AG10803 (cell line): ENCODE measurements at places on chromosomes 12 and 14.
A peak's percentile ranks its signal among the peaks of the same experiment; 100 is the strongest.

DNA sequence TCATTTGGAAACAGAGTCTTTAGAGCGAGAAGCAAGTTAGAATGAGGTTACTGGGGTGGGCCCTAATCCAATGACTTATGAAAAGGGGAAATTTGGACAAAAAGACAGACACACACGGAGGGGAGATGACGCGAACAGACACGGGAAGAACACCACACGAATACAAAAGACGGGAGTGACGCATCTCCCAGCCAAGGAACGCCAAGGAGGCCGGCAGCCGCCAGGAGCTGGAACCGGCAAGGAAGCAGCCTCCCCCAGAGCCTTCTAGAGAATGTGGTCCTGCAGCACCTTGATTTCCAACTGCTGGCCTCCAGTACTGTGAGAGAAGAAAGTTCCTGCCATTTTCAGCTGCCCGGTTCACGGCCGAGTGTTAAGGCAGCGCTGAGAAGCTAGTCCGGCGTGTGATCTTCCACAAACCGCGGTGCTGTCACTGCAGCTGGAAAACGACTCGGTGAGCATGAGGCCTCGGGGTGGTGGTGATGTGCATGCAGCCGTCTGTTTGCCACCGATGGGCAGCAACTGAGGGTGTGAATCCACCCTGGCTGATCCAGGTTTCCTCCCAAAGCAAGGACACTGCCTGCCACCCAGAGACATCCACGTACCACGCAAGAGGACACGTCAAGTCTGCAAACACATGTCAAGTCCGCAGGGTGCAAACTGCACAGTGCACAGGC, 124.5 kb downstream of the NCOR2 start:
- DNase-seq, result peak; percentile 47

- DNase-seq, result peak; percentile 68
Observed at GRCh38 chr12:59164991-59165718, 244.9 kb upstream of the LRIG3 start.

DNA sequence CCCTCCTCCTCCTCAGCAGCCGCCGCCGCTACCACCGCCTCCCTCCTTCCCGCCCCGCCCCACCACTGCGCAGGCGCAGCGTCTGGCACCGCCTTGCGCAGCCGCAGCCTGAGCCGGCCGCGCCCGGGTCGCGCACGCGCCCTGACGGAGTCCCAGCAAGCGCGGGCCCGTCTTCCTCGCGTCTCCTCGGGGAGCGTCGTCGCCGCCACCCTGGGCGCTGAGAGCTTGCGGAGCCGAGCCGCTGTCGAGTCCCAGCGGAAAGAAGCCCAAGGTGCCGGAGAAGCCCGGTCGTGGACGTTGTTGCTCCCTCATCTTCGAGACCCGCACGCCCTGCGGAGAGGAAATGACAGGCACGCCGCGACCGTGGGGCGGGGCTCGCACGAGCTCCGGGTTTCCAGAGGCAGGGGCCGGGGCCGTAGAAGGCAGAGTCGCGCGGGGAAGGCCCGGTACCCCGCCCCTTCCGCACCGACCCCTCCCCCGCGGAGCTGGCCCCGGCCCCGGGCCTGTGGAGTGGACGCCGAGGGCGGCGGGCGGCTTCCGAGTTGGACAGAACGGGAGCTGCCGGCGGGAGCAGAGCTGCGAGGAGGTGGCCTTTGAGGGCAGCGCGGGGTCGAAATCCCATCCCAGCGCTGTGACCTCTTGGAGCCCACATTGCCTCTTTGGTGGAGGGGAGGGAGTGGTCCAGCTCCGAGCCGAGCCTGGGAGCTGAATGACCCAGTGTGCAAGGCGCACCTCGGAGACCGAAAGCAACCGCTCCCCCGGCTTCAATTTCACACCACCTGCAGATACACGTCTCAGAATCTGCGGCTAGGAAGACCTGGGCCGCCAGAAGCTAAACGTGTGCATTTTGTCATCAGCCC, 469 bp upstream of the RAB35 start:
- peak; percentile 92 for DNase-seq

- DNase-seq, result peak; percentile 91
Observed at GRCh38 chr12:93127582-93128331, 198.7 kb upstream of the EEA1 start.

- no peak for DNase-seq
Observed at GRCh38 chr14:92340931-92341330, 18.0 kb downstream of the SLC24A4 start.

GRCh38 chr14:82403987-82404386, 870.3 kb upstream of the SEL1L start:
- no peak for DNase-seq

GRCh38 chr12:25263594-25263993, 12.9 kb upstream of the KRAS start:
- no peak for DNase-seq

DNA sequence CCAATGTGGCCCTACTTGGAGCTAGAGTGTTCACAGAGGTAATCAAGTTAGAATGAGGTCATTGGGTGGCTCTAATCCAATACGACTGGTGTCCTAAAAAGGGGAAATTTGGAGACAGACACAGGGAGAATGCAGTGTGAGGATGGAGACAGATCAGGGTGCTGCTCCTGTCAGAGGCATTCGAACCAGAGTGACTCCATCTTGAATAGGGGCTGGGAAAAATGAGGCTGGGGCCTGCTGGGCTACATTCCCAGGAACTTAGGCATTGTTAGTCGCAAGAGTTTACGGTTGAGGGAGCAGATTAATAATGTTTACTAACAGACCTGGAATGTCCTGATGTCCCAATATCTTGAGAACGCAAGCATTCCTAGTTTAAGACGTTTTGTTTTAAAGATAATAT, 20.2 kb downstream of the TNFAIP2 start:
- DNase-seq, result peak; percentile 81

DNA sequence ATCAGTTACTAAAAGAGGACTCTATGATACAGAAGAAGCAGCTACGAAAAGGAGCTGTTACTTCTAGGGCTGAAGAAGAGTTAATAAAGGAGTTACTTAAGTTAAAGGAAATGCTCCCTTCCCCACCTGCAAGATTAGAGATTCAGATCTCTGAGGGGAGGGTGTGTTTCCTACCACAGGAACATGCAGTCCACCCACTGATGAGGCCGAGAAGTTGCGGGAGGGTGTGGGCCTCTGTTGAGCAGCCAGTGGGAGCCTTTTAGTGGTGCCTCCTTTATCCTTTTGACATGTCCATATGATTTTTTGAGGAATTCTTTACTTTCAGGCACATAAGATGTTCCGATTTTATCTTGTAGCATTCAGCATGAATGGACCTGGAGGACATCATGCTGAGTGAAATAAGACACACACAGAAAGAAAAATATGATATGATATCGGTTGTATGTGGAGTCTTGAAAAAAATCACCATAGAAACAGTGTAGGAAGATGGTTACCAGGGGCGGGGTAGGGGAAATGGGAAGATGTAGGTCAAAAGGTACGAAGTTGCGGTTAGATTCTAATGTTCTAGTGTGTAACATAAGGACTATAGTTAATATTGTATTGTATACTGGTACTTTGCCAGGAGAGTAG, 4.4 kb upstream of the M6PR start:
- DNase-seq, result no peak

GRCh38 chr12:74586251-74586650, 48.6 kb downstream of the ATXN7L3B start:
- no peak for DNase-seq

GRCh38 chr12:26226629-26227360, 31.4 kb downstream of the SSPN start:
- DNase-seq, result peak; percentile 42

DNA sequence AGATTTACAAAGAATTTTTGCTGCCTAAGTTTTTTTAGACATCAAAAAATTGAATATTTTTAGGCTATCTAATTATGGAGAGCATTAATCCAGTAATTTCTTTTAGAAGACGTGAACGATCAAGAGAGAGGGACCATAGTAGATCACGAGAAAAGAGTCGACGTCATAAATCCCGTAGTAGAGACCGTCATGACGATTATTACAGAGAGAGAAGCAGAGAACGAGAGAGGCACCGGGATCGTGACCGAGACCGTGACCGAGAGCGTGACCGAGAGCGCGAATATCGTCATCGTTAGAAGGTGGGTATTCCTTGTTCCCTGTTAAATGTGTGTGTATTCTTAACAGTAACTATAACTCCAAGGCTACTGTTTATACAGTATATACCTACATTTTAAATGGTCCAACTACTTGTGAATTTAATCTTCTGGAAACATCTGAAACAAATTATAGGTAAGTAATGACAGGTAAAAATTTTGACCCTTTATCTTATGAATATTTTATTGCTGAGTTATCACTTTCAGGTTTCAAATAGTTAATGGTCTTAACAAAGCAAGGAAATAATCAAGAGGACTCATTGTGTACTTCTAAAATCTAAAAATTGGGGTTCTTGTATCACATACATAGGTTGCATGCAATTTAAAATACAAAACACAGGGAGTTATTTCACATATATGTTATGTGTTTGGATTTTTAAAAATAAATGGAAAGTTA, 23.1 kb downstream of the CPSF6 start:
- DNase-seq, result no peak

- no peak for DNase-seq
Observed at GRCh38 chr12:113911971-113912759, 54.0 kb downstream of the RBM19 start.

DNA sequence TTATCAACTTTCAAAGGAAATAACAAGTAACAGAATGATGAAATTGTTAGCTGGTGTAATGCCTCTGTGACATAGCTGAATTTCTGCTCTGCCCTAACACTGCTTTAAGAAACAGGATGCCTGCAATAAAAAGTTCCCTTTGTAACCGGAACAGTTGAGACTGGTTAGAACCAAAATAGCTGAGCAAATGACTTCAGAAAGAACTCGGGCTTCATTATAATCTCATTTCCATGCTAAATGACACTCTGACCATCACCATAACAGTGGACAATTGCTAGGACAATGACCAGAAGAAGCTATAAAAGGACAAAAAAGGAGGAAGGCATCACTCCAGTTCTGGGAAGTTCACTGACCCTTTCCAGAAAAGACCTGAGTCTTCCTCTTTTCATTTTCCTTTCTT, 23.5 kb upstream of the PYGL start:
- peak; percentile 63 for DNase-seq

DNA sequence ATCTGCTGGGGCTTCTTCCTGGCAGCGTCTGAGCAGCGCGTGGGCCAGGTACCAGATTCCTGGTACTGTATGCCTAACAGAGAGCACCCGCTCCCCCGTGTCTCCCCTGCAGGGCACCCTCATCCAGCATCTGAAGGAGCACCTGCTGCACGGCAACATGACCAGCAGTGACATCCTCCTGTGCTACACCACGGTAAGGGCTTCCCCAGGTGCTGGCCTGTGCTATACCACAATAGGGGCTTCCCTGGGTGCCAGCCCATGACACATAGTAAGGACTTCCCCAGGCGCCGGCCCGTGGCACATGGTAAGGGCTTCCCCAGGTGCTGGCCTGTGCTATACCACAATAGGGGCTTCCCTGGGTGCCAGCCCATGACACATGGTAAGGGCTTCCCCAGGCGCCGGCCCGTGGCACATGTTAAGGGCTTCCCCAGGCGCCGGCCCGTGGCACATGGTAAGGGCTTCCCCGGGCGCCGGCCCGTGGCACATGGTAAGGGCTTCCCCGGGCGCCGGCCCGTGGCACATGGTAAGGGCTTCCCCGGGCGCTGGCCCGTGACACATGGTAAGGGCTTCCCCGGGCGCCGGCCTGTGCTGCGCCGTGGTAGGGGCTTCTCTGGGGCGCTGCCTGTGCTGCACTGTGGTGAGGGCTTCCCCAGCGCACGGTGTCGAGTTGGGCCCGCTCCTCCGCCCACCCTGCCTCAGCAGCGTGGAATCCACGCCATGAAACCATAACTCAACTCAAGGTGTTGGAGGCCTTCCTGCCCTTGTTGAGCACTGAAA, 49.3 kb downstream of the AACS start:
- DNase-seq, result no peak

DNA sequence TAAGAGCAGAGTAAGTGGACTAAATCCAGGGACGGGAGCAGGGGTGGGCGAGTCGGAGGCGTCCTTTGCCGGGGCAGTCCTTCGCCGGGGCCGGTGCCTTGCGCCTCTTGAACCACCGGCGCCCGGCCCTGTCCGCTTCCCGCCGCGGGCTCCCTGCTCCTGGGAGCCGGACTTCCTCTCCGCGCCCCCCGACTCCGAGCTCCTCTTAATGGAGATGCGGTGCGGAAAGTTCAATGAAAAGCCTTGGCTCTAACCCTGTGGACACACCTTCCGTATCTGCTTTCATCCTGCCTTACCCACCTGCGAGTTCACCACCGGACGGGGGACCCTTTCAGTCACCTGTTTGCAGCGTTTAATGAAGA, 412 bp downstream of the FGFR1OP2 start:
- no peak for DNase-seq

GRCh38 chr12:130334937-130335336, 2.8 kb upstream of the PIWIL1 start:
- DNase-seq, result no peak
